ENCODE measurements at places on chromosomes 2 and 18.

GRCh38 chr2:36706021-36706876 lies 9.7 kb downstream of the VIT start:
- DNase-seq = no peak

DNA sequence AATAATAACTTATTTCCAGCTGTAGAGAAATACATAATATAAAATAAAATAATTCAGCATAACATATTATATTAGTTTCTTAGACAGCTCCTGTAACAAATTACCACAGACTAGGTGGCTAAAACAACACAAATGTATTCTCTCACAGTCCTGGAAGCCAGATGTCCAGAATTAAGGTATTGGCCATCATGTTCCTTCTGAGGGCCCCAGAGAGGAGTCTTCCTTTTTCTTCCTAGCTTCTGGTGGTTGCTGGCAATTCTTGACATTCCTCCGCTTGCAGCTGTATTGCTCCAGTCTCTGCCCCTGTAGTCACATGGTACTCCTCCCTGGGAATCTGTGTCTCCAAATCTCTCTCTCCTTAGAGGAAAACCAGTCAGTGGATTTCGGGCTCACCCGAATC lies 146.8 kb downstream of the RBM43 start:
- DNase-seq = no peak

DNA sequence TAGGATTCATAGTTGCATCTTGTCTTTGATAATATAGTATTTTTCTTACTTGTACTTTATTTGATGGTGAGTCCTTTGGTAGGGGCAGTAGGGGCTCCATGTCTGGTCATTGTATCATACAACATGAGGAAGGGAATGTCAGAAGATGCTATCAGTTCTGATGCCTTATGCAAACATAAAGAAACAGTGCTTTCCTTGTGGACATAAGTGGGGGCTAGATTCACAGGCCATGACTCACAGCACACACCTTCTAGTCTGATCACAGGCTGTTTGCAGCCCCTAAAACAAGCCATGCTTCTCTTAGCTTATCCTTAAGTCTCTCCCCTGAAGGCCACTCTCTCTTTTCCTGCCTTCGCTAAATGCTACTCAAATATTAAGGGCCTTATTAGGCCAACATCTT lies 10.7 kb upstream of the SLC14A1 start:
- DNase-seq = no peak

GRCh38 chr2:159558479-159558878 lies 57.9 kb downstream of the BAZ2B start:
- DNase-seq = no peak

DNA sequence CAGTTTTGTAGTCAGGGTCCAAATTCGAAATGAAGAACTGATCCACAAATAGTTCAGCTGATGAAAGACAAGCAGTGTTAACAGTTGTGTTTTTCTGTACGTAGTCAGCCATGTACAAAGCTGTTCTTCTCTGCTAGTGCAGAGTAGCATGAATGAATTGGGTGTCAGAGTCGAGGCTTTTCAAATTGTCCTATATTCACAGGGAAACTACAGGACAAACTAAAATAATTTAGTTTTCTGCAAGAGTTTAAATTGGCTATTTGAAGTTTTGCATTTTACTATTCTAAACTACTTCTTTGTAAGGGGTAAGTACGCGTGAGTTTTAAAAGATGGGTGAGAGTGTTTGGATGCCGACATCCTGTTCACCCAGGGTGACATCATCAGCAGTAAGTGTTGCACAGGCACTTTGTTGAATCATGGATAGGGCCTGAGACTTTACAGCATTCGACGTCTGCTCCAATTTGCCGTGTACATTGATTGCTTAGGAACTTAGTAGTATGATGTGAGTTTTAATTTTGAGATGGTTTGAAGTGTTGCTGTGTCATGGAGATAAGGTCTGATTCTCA lies 147.2 kb upstream of the NFATC1 start:
- no peak for DNase-seq

DNA sequence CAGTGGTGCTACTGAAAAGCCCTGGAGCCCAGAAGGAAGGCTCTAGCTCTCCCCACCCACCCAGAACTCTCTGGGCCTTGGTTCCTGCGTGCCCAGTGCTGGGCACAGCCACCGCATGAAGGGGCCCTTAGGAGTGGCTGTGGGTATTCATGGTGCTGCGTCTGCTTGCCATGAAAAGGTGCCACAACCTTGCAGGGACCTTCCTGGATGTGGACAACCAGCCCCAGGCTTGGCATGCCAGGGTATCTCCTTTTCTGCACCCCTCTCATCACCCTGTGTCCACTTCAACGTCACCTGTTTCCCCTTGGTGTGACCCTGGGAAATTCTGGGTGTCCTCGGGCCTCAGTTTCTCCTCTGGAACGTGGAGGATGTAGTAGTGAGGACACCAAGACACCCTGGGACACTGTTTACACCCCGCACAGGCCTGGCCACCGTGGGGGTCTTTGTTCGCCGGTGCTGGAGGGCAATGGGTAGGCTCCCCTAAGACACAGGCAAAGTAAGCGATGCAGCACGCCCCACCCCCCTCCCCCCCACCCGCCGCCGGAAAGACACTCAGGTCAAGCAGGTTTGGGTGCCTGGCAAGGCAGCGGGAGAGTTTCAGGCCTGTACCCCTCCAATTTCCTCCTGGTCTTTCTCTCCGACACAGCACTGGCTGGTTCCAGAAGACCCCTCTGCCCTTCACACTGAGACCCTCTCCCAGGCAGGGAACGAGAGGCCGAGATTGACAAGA lies 34.8 kb upstream of the TAF1B start:
- DNase-seq = no peak

- no peak for DNase-seq
Observed at GRCh38 chr2:172734711-172735581, 699 bp upstream of the RAPGEF4 start.

DNA sequence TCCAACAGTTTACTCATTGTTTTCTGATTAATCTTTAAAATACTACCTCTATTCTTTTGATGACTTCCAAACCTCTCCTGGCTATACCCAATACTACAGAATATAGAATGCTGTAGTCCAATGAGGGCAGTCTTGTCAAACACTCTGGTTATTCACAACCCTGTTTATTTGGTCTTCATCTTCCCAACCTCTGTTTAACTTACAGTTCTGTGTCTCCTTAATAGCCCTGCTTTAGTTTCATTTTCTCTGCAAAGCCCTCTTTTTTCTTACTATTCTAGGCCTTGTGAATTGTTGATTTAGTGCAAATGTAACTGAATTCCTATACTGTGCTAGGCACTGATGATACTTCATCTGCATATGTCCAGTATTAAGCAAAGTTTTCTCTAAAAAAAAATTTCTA lies 40.0 kb downstream of the ACVR2A start:
- no peak for DNase-seq

- DNase-seq = no peak
Observed at GRCh38 chr18:63762518-63762917, 12.7 kb upstream of the SERPINB7 start.

GRCh38 chr2:16972276-16972675 lies 306.6 kb upstream of the CYRIA start:
- DNase-seq = no peak

DNA sequence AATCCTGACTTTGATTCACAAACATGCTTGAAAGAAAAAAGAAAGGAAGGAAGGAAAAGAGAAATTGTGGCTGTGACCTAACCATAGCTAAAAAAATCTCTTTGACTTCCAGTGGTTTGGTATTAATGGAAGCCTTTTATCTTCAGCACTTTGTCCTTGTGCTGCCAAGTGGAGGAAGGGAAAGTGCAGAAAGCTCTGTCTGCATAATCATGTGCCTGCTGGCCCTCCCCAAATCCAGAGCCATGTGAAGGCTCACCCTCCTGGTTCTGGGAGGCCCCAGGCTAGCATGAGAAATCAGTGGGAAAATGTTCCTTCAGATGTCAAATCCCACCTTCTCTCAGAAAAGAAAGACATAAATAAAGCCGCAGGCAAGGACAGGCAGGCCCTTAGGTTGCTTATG lies 48.3 kb upstream of the BMPR2 start:
- no peak for DNase-seq

GRCh38 chr18:10671441-10671840 lies 145.6 kb downstream of the NAPG start:
- DNase-seq = no peak

GRCh38 chr2:33441235-33441810 lies 35.1 kb upstream of the RASGRP3 start:
- peak; percentile 11 for DNase-seq

DNA sequence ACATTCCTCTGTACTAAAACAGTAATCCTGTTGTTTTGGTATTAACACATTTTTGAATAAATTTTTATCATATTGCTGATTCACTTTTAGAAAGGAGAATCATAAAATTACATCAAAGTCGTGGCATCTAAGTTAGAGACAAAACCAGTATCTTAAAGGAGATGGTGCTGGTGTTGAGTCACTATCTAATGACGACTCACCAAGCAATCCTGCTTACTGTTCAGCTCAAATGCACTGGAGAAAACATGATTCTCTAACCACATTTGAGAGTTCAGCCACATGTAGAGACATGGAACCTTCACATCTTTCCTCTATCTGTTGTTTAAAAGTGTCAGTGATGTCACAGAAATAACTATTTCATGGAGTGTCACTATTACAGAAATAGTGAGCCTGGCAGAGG lies 473.8 kb downstream of the TGIF1 start:
- no peak for DNase-seq

DNA sequence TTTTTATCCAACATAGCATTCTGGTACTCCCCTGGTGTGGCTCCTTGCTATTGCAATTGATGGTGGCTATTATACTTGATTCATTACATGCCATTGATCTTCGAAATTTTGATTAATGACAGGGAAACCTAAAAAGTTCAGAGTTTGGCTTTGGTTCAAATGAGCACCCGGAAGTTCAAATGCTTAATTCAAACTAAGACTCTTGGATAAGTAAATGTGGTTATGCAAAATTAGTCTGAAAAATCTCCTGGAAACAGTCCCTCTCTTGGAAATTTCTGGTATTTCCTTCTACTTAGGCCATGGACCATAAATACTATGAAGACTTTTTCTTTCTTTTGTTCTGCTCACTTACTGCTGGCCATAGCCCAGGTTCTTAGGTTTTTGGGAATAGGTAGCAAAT lies 65.3 kb upstream of the SMIM21 start:
- no peak for DNase-seq

DNA sequence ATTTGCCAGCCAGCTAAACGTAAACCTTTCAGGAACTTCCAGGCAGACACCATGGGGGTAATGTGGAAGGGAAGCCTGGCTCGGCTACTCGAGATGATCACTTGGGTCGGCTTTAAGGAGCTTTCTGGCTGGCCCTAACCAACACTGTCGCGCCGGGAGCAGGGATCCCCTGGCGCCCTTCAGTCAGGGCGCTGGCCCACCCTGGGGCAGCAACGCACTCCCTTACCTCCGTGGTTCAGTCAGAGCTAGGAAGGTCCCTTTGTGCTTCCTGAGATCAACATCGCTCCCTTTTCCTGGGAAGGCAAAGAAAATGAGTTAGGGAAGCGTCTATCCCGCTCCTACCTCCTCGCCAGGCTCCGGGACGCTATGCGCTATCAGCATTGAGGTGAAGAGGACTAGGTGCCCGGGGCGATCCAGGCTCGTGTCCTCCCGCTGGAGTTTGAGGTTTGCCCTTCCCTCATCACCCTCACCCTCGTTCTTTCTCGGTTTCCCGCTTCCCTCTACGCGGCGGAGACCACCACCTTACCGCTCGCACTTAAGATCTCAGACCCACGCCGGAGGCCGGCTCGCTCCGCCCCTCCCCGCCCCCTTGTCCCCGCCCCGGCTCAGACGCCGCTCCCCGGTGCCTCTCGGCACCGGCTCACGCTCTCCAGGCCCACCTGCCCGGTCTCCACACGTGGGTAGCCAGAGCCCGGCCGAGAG lies 449 bp upstream of the ATRAID start:
- DNase-seq = no peak

GRCh38 chr2:30095402-30095801 lies 51.4 kb upstream of the YPEL5 start:
- DNase-seq = no peak

GRCh38 chr18:60146220-60146960 lies 226.2 kb downstream of the MC4R start:
- no peak for DNase-seq

DNA sequence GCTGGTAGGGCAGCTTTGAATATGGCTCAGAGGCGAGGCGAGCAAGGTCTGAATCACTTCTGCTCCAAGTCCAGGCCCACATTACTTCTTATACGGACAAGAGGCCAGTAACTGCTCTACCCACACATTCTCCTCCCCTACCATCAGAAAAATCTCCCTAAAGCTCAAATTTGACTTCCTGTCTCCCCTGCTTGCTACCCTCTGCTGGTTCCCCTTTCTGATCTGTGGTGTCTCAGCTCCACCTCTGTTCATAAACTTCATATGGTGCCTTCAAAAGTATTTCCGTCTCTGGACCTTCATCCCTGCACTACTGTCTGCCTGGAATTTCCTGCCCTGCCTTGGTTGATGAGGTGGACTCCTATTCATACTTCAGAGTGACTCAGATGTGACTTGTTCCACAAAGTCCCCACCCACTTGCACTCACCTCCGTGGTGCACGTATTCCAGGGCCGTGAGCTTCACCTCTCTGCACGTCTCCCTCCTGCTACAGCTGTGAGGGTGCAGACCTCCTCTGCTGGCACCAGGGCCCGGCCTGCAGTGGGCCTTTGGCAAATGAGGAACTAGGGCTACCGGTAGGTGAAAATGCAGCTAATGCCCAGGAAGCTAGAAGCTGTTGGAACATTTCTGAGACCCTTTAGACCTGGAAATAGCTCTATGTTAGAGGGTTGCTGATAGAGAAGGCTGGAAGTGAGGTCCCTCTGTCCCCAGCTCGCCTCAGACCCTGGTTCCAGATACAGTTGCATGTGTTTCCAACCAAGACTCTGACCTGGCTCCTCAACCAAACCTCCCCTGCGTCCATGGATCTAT lies 24.6 kb upstream of the KCMF1 start:
- DNase-seq = no peak

DNA sequence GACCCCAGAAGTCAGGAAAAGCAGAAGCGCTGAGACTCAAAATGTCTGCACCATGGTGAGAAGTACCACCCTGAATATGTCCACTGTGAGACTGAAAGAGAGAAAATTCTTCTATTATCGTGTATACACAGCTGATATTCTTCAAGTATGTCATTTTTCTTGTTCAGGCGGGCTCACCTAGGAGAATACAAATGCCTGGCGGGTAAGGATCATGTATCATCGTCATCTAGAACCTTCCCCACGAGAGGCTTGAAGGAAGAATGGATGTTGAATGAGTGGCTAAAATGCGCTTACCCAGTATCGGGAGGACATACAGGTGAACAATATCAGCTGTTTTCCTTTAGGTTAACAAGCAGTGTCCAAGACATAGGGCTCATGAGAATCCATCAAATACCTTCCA lies 21.1 kb upstream of the ARL4C start:
- DNase-seq = no peak

- DNase-seq = no peak
Observed at GRCh38 chr2:221767106-221768012, 195.3 kb upstream of the EPHA4 start.

DNA sequence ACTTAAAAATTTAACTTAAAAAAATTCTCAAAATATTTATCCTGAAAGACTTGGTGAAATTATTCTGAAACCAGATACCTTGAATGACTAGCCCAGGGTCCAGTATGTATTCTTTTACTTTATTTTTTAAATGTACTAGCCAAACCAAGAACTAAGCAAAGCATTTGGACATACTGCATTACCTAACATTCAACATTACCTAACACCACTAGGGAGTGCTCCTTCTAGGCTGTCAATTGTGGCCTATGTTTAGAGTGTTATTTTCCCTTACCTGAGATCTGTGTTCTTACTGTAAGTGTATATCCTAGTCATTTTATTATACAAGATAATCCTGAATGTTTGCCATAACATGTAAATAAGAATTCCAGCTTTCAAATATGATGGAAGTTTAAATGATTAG lies 496.6 kb downstream of the PTPRM start:
- no peak for DNase-seq
